Sigmoid colon (tissue), 7 donors: ENCODE measurements at places on chromosomes 13 and 19.

DNA sequence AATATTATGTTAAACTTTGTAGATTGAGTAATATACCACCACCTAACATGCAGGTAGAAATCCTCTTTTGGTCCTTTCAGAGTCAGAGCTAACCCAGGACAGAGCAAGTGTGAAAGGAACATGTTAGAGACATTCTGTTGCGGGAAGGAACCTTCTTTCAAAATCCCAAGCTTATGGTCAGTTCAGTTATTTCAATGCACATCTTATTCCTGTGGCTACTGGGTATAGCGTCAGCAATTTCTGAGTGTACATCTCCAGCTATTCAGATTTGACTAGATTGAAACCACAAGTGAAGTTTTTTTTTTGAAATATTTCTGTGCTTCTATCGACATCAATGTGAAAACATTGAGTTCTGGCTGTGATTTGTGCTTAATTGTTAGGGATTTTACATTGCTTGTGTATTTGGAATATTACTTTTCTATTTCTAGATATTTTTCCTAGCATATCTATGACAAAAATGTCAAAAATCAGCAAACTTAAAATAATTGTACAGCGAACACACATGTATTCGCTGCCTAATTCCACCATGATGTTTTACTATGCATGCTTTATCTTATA, 165.3 kb downstream of the LMO7 start:
- no peak for DNase-seq

- no peak for DNase-seq
Observed at GRCh38 chr19:4327877-4328242, 10.8 kb downstream of the STAP2 start.

DNA sequence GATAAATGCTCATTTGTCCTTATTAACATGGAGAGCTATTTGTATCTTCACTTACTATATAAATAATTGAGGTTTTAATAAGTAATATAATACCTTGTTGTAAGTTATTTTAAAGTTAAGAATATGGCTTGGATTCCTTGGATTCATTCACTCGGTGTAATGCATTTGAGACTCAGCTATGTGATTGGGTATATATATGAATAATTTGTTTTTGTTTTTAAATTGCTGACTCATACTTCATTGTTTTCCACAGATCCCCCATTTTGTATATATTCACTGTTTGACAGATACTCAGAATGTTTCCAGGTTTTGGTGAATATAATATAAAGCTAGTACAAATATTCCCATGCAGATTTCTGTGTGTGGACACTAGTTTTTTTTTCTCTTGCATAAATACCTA, 6.8 kb upstream of the CEACAM18 start:
- no peak for DNase-seq

DNA sequence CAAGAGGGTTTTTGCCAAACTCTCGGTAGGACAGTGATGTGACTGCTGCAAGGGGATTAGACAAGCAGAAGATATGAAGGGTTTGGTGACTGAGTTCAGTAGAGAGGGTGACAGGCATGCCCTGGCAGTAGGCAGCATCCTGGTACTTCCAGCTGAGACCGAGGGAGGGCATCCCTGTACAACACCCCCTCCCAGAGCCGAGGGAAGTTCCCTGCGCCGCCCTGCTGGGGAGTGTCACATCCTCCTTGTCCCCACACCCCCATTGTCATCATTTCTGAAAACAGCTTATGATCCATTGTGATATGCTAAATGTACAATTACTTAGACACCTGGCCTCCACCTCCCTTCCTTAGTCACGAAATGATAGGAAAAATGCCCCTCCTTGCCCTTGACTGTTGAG, 14.6 kb downstream of the ZNF544 start:
- no peak for DNase-seq

DNA sequence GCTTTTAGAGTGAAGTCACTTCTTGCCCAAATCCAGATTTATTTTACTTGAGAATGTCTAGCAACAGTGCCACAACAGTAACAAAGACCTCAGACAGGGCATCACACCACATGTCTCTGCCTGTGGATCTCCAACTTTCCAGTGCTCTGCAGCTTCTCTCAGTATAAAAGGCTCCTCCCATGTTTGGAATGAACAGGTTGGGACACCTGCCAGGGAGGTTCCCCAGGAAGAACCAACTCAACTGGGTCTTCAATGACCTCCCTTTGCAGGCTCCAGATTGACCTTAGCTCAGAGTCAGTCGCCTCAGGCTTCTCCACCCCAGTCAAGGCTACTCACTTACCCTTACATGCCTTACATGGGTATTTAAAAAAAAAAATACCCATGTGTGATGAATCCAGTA, 3.4 kb downstream of the ZNF823 start:
- no peak for DNase-seq

DNA sequence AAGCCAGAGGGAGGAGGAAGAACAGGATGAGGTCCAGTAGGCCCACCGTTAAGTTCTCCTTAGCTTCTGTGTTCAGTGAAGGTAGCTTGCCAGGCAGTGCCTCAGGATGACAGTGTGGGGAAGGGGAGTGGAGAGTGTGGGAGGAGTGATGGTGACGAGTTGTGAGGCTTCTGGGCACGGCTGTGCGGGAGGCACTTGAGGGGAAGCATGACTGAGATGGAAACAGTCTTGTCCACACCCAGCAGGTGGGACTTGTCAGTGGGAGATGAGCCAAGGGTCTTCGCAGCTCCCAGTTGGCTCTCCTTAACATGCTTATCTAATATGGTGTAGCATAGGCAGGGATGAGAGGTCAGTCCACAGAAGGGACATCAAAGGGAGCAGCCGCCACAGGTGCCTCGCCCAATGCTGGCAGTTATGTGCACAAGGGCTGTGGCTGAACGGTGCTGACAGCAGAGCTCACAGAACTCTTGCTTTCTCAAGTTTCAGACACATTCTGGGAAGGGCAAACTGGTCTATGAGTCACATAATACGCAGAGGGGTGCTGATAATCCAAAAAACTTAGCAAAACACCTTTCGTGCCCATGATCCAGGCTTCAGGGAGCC, 47.5 kb downstream of the OXGR1 start:
- DNase-seq = no peak

DNA sequence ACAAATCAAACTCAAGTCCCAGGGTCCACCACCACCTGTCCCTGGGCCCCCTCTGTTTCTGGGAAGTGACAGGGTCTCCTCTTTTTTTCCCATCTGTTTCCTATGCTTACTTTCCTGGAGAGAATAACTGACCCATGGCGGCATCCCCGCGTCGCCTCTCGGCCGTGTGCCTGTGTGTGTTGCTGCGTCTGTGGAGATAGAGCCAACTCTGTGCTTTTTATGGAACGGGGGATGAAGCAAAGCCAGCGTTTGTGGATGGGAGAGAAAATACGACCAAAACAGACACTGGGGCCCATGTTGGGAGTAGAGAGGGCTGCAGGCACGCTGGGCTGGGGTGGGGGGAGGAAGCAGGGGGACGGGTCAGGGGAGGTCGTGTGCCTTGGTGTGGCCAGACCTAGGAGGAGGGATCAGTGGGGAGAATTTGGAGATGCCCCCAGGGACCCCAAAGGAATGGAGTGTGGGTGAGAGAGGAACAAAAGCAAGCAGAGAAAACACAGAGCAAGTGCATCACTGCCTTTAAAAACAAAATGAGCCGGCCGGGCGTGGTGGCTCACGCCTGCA, 16.6 kb downstream of the PLK5 start:
- peak; percentile 75 for DNase-seq

DNA sequence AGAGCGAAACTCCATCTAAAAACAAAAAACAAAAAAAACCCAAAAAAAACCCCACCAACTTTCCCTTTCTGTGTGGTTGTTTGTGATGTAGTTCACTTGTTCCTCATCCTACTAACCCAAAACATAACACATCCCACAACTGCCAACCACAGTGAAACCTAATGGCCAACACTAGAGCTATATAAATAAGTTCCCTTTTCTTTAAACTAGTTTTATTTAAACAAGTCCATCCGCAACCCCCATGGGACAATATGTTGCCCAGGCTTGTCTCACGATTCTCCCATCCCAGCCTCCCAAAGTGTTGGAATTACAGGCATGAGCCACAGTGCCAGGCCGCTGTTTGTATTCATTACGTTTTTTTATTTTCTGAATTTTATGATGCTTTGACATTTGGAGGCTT, 71.2 kb upstream of the ADGRE5 start:
- no peak for DNase-seq
